Effector CD8-positive, alpha-beta T cell (primary cell): ENCODE measurements at places on chromosomes 7 and 10.

DNA sequence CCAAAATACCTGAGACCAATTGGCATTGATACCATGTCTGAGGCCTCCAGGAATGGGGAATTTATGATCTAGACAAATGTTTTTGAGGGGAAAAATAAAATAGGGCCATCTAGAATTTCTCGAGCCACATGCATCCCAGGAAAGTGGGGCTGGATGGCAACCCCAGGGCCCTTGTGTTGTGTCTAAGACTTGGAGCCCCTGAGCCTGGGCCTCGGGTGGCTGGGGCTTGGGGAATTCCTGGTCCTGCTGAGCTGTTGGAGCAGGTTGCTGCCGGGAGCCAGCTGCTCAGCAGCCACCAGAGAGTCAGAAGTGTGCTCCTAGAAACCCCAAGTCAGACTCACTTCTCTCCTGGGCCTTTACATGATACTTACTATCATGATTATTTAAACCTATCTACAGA lies 172.9 kb downstream of the WDR37 start:
- DNase-seq, result no peak

DNA sequence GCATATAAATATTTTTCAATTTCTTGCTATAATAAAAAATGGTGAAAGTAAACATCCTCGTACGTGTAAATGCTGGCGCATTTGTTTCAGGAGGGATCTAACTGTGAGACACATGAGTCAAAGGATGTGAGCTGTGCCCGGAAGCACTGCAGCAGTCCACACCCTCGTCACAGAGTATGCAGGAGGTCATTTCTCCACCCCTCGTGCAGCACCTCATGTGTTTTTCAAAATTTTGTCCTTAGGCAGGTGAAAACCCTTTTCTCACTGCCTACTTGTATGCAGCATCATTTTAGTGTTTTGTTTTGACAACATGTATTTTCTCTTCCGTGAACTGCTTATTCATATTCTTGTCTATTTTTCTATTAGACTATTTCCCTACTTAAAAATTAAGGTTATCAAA lies 162.7 kb downstream of the AVL9 start:
- no peak for DNase-seq

GRCh38 chr10:132330486-132330833 lies 1.5 kb upstream of the LRRC27 start:
- DNase-seq, result no peak

DNA sequence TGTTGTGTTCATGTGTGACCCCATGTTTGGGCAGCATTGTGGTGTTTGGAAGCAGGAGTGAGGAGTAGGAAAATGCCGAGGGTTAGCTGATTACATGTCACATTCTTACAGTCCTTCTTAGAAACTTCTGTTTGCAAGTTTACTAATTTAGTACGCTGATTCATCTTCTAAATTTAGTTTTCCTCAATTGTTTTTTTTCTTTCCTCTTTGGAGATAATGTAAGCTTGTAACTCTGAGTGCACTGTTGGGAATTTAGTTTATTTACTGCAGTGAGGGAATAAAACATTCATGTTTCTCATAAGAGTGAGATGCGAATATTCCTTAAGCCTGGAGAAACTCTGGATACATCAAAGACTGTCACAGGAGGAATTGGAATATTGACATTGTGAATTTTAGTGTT lies 135.0 kb downstream of the NT5C2 start:
- no peak for DNase-seq

- no peak for DNase-seq
Measured at GRCh38 chr7:37815671-37816371, 32.6 kb upstream of the NME8 start.

GRCh38 chr10:16930540-16930939 lies 113.3 kb upstream of the RSU1 start:
- DNase-seq, result no peak

DNA sequence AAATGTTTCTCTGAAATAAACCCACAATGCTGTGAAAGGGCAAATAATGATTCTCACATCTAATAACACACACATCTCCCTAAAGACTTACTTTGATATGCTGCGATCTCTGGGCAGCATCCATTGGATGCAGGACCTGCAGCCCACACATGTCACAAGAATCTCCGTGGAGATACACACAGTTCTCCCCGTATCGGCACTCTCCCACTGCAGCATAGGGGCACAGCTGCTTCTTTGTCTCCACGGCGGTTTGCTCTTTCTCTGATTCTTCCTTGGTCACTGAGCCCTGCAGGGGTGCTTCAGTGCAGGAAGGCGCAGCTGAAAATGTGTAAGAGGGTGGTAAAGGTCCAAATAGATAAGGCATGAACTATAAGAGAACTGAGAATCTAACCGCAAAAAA lies 20.4 kb downstream of the MKRN1 start:
- DNase-seq, result no peak

GRCh38 chr7:121945066-121945465 lies 72.1 kb downstream of the PTPRZ1 start:
- DNase-seq, result no peak
